ENCODE measurements at places on chromosomes 2 and 18.

DNA sequence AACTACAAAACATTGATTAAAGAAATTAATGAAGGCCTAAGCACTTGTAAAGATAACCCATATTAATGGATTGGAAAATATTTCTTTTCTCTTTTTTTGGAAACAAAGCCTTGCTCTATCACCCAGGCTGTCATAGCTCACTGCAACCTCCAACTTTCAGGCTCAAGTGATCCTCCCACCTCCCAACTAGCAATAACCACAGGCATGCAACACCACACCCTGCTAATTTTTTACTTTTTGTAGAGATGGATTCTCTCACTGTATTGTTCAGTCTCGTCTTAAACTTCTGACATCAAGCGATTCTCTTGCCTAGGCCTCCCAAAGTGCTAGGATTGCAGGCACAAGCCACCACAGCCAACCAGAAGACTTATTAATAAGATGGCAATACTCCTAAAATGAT, 73.4 kb upstream of the NDUFV2 start:
- no peak for DNase-seq

DNA sequence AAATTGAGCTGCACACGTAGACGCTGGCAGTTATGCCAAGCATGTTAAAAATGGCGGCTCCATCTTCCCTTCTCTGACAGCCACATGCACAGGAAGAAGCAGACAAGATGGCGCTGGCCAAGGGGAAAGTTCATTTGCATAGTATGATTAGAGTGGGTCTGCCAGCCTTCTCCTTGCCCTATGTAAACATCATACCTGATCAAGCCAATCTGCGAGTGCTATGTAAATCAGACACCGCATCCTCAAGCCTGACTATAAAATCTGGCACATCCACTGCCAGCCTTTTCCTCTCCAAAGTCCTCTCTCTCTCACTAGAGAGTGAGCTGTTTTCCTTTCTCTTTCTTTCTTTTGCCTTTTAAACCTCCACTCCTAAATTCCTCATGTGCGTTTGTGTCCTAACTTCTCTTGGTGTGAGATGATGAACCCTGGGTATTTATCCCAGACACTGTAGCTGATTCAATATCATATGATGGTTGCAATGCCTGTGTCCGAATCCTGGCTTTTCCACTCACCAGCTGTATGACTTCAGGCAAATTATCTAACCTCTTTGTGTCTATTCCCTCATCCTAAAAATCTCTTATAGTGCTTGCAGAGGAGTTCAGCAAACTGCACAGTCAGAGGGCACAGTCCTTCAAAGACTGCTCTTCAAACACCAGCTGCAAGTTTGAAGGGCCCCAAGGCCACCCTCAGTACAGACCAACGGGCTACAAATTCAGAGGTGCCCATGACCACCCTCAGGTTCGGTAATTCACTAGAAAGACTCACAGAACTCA, 39.3 kb upstream of the ITSN2 start:
- DNase-seq: peak; percentile 55

DNA sequence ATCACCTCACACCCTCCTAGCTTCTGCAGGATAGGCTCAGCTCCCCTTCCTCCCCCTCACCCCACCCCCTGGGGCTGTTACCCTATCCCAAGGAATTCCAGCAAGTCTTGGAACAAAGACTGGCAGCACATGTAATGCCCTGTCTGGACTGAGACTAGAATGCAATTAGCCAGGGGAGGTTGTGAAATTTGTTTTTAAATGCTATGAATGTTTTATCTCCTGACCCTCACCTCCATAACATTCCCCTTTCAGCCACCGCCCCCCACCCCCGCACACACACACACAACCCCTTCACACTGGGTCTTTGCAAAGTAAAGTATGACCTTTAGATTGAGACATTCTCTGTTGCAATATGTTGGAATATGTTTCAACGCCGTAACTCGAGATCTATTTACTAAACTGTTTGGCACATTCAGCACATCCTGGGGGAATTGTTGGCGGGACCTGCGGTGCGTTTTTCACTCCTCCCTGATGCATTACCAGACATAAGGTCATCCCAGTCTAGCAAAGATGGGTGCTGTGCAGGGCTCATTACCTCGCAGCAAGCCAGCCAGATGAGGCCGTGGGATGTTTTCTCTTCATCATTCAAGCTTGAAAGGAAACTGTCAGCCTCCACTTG, 290.7 kb upstream of the SLC14A2 start:
- no peak for DNase-seq

- no peak for DNase-seq
Measured at GRCh38 chr18:52995875-52996274, 655.9 kb downstream of the DCC start.

DNA sequence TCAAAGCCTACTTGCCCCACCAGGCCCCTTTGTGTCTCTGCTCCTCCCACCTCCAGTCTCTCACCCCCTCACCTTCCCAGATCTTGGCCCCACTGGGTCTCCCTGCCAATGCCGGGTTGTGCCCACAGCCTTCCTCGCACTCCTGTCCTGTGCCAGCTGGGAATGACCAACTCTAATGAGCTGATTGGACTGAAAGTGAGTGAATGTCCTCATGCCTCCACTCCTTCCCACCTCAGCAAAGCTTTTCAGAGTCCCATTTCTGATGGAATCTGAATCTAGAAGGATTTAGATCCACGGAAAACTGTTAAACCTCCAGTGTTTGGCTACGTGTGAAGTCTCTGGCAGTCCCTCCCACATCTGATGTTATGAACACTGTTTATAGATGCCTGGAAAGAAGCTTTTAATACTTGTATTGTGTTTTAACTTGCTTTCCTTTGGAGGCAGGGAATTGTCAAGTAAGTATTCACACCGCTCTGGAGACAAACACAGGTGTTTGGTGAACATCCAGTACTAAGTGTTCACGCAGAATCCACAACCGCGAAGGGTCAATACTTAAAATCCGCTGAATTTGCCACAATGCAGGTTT, 103.9 kb downstream of the RTN4 start:
- DNase-seq: no peak

GRCh38 chr2:155412598-155412997, 714.1 kb downstream of the KCNJ3 start:
- no peak for DNase-seq

GRCh38 chr18:6004119-6004518, 108.8 kb upstream of the TMEM200C start:
- no peak for DNase-seq

DNA sequence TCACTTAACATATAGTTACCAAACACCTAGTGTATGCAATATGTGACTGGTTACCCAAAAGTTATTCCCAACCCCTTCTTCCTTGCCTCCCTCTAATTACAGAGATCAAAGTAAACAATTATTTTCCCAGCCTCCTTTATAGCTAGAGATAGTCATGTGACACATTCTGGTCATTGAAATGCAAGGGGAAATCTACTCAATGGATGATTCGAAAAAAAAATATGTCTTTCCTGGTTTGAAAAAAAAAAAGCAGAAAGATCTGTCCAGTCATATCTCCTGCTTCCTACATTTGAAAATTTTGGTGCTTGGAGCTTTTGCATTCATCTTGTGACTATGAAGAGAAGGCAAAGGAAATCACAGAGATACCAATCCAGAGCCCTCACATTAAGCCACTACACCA, 27.6 kb upstream of the UGP2 start:
- no peak for DNase-seq

GRCh38 chr2:103605071-103605780, 843.4 kb downstream of the TMEM182 start:
- no peak for DNase-seq

DNA sequence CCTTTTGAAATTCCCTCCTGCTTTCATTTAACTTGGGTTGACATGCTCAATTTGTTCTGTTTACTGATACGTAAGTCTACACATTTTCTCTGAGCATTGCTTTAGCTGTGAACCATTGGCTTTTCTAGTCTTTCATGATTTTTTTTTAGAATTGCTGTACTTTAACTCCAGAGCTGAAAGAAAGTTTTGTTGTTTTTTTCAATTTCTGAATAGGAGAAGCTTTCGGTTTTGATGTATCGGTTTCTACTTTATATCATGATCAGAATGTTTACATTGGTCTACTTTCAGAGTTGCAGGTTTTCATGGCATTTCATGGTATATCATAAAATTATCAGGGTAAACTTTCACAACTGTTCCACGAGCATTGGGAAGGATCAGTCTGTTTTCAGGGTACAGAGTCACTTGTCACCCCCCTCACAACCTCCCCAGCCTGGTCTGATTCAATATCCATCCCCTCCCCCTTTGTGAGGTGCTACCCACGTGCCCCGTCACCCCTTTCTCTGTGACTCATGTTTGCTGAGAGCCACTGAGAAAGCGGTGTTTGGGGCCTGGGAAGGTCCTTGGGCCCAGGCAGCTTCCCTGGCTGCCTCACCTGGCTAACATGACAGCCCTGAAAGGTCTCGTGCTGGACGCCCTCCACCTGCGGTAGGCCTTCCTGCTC, 7.0 kb downstream of the ASTL start:
- DNase-seq: no peak

DNA sequence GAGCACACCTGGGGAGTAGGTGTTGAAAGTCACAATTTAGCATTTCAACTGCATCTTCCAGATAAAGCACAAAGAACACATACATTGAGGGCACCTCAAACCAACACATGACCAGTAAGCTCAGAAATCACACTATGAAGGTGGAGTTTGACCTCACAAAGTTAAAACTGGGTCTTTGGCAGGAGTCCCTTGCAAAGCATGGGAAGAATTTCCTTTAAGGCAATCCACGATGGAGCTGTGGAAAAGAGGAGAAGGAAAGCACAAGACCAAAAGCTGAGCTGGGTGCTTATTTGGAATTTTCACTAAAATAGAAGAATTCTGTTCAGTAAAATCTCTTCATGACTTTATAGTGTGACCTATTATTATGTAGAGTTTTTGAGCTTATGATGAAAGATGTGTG, 212.9 kb upstream of the APCDD1 start:
- no peak for DNase-seq

DNA sequence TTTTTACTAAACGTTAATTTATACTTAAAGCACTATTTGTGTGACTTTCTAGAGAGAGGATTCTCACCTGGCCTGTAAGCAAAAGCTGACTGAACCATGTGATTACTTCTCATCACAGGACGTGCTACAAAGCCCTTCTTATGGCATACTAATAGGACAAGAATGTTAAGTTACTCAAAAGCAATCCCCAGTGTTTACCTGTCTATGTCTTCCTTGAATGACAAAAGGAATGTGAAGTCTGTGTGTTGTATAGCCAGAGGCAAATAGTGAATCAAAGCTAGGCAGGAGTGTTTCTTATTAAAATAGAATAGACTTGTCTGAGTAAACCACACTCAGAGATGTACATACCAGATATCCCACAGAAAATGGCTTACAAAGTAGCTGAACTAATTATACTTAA, 1465.5 kb downstream of the SUCLG1 start:
- no peak for DNase-seq

DNA sequence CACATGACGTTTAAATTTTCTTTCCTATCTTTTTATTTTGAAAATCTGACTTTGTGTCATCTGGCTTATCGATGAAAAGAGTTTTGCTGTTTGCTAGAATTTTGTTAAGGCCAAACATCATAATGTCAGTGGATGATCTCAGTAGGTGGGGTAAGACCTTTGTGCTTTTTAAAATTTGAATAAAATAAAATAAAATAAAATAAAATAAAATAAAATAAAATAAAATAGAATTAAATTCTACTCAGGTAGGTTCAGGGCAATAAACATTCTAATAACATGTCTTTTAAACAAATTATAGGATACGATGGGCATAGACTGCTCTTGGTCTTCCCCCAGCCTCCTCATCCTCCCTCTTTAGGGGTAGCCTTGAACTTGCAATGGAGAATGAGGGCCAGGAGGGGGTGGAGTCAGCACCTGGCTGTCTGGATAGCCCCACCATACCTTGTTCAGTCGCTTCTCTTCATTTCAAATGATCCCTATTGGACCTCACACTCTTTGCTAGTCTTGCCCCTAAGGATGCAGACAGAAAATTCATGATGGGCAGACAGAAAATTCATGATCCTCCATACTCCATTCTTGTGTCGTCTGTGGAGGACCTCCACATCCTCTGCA, 8.1 kb downstream of the LDLRAD4 start:
- no peak for DNase-seq

DNA sequence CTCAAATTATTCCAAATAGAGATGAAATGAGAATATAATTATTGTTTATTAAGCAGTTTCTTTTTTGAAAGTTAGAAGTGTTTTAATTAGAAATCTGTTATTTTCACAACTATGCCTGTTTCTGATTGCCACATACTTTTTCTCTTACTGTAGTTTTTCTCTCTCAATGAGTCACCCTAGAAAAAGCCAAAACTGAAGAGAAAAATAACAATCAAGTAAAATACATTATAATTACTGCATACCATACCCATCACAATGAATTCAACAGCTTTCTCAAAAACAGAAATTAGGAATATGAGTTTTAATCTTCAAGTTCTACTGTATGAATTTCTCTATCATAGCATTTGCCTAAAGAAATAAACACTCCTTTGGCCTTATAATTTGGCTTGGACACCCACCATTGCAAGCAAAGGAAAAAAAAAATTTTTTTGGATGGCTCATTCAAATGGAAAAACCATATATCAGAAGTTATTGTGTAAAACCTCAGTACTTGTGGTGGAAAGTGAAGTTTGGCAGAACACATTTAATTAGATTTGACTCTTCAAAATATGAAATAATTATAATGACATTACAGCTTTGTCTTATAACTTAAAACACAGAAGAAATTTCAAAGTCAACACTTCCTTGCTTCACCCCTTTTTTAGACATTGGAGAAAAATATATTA, 138.5 kb downstream of the DYM start:
- DNase-seq: no peak

DNA sequence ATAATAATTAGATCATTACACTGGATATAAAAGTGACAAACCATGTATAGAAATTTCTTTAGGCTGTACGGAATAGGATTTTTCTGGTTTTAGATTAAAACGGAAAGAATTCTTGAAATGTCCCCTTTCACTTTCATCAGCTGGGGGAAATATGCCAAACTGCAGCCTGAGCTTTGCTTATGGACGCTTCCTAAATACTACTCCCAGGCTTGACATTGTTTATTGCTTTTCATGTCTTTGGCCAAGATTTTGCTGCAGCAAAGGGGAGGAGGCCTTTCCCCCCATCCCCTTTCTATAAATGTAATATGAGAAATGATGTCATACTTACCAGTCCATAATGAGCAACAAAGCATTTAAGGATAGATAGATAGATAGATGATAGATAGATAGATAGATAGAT, 158.4 kb downstream of the MAP2 start:
- no peak for DNase-seq

- no peak for DNase-seq
Measured at GRCh38 chr2:195662138-195662537, 5.1 kb downstream of the SLC39A10 start.

DNA sequence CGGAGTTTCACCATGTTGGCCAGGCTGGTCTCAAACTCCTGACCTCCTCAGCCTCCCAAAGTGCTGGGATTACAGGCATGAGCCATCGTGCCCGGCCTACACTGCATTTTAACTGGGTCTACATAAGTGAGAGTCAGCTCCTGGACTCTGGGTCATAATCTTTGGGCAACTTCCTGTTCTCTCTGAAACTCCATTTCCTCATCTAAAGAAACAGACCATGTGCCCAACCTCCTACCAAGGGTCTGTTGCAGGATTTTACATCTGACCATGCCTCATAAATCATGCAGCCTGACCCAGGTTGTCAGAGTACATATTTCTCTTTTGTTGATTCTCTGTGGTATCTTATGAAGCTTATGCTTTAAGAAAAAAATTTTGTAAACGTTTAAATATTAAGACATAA, 280.4 kb downstream of the ALPK2 start:
- DNase-seq: no peak
